Left cardiac atrium (tissue), 4 donors: ENCODE measurements at places on chromosomes 1 and 21. TPM values are rescaled to one million over a fixed set of nuclear protein-coding genes. Genes with fewer than 3 reads are reported as not detected.

The OR2L8 gene
- total RNA-seq = not detected

The PRSS38 gene
- total RNA-seq = not detected

The KRTAP19-3 gene
- total RNA-seq = not detected

The TGFB2 gene
- total RNA-seq = 4.0 TPM

The CADM3 gene
- 6.3 TPM for total RNA-seq

The ZBED6 gene
- 23.6 TPM for total RNA-seq

DNA sequence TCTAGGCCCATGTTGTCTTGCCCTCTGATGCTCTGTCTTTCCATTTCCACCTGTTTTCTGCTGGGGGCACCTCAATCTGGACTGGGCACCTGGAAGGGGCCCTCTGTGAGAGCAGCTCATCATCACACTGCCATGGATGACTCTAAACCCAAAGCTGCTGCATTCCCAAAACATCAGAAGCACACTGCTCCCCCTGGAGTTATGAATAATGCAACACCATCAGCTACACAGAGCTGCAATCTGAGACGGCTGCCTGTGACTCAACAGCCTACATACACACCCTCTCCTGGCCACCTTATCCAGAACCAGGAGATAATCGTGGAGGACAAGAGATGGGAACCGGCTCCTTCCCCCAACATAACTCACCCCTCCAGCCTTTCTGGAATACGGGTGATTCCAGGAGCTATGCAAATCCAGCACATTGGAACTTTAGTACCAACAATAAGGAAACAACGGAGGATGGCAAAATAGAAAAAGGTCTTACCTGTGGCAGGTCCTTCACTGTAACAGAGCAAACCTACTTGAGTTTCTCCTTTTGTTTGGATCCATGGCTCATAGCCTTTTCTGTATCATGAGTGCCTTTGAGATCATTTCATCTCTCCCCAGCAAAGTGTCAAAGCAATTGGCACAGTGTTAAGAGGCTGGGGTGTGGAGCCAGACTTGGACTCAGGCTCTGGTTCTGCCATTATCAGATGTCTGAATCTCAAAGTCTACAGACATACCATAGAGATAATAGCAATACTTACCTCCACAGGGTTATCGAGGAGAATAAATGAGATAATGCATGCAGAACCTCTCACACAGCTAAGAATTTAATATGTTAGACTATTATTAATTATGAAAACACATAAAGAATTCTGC is 29.3 kb downstream of the AK2 start:
- peak; percentile 61 for DNase-seq

DNA sequence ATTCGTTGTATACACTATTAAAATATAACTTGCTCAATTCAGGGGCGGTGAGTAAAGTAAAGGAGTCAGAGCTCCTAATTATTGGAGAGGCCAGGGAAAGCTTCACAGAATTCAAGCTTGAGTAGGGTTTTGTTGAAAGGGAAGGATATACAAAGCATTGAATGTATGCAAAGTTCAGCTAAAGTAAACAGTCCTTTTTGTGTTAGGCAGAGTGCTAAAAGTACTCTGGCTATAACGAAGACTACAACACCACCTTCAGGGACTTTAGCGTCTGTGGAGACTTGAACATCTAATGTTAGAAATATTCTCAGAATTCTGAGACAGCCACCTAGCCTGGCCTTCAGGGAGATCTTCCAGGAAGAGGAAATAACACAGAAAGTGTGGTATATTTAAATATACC is 1.1 kb downstream of the FALEC start:
- DNase-seq = no peak

DNA sequence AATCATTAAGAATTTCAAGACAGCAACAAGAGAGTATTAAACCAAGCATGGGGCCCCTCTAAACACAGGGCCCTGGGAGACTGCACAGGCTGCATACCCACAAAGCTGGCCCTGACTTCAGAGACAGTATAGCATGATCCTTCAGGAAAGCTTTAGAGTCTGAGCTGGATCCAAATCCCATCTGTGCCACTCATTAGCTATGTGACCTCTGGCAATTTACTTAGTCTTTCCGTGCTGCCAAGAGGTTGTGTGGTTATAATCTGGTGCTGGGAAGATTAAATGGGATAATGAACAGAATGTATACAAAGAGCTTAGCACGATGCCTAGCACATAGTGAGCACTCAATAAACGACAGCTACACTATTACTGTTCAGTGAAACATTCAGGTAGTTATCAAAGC is 4.0 kb downstream of the PHC2 start:
- DNase-seq = no peak

GRCh38 chr1:148161053-148161901 is 9.2 kb upstream of the NBPF11 start:
- DNase-seq = peak; percentile 16

DNA sequence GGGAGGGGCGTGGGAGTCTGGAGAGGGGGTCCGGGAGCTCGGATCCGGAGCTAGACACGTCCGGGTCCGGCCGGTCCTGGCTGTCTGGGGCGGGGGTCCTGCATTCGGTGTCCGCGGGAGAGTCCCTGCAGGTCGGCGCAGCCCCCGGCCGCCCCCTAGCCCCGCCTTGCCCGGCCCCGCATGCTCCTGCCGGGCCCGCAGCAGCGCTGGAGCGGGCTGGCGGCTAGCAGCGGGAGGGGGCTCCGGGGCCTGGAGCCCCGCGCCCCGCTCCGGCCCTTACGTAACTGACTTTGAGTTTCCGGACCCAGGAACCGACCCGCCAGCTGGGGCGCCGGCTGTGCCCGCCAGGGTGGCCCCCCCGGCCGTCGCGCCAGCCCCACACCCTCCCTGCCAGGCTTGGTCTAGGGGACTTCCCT is 26.9 kb upstream of the EPB41 start:
- DNase-seq = peak; percentile 29

DNA sequence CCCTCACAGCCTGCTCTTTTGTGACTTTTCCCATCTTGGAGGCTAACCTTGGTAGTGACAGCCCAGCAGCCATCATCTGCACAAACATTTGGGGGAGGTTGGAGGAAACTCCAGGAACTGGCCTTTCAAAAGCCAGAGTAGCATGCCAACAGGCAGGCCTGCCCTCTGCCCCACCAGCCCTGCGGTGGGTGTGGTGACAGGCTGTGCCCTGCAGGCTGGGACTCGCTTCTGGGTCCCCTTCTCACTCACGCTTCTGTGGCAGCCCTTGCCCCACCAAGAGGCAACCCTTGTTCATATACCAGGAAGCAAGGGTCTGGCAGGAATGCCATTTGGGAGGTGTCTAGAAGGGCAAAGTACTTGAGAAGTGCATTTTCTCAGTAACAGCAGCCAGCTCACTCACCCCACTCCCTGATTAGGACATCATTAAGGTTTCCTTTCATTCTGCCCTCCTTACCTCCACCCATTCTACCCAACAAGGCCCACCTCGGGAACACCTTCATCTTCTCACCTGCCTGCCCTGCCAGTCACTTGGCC is 20.8 kb upstream of the FAM3B start:
- no peak for DNase-seq

DNA sequence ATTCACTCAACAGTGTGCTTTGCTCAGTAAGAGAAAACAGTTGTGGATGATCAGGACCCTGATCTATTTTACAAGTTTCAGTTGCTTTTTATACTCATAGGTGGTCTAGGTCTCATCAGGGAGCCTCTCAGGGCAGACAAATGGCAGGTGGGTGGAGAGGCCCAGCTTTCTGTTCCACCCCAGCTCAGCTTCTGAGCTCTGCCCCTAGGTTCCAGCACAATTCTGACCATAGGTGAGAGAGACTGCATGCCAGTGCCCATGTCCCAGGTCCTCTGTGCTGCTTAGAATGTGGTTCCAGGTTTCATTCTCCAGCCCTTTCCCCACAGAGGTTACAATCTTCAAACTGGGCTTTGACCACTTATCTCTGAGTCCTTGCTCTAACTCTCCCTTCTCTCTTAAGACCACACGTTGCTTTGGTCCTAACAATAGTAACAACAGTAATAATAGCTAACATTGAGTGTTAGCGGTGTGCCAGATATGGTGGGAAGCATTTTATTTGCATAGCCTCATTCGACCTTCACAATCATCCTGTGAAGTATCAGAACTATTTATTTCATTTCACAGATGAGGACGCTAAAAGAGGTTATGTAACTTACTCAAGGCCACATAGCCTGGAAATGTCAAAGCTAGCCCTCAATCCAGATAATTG is 19.6 kb upstream of the DUSP10 start:
- no peak for DNase-seq

- DNase-seq = no peak
Observed at GRCh38 chr1:80678438-80678837, 1122.3 kb upstream of the ADGRL2 start.

DNA sequence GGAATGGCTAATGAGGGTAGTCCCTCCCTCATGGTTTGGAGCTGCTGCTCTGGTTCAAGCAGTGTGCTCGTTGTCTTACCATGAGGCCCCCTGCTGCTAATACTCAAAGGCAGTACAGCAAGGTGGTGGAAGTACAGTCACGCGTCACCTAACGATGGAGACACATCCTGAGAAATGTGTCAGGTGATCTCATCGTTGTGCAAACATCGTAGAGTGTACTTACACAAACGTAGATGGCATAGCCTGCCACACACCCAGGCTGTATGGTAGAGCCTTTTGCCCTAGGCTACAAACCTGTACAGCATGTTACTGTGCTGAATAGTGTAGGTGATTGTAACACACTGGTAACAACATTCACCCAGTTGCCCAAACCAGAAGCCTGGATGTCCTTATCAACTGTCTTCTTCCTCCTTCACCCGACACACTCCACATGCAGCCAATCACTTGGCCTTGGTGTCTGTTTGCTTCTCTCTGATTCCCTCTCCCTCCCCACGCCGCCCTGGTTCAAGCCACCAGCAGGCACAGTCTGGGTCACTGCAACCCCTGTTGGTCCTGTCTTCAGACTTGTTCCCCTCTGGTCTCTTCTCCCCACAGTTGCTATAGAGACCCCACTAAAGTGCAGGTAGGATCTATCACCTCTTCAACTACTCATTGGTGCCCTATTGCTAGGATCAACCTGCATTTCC is 6.0 kb upstream of the KCNA2 start:
- DNase-seq = no peak

GRCh38 chr1:96944432-96945092 is 223.0 kb downstream of the PTBP2 start:
- no peak for DNase-seq

DNA sequence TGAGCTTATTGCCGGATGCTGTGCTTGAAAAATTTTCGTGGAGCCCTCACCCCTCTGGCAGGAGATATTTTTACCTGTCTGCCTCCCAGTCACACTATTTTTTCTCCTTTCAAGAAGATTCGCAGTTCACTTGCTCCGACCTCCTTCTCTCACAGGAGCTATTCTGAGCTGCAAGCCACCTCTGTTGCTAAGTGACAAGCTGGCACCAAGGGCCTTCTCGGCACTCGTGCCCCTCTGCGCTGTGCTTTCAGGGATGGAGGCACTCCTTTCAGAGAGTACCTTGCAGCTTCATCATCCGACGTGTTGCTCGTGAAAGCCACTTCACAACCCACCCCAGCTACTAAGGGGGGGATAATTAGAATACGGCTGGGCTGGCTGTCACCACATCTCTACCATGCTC is 11.6 kb downstream of the SLC6A17 start:
- no peak for DNase-seq

- DNase-seq = no peak
Observed at GRCh38 chr1:229183588-229183987, 87.3 kb upstream of the RAB4A start.

DNA sequence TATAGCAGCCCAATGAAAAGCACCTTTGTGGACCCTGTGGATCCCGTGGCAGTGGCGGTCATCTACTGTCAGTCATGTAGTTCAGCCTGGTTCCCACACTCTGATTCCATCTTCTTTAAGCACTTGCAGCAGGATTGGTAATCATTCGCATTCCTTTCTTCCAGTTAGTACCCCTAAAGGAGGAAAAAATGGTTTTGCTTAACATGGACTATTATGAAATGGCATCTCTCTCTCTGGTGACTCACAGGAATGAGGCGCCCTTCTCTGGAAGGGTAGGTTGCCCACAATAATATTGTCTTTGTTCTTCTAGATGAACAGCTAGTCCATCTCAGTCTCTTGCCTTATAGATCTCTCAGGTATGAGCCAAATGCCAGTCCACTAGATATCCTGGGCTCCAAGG is 127.9 kb upstream of the MROH9 start:
- DNase-seq = no peak

DNA sequence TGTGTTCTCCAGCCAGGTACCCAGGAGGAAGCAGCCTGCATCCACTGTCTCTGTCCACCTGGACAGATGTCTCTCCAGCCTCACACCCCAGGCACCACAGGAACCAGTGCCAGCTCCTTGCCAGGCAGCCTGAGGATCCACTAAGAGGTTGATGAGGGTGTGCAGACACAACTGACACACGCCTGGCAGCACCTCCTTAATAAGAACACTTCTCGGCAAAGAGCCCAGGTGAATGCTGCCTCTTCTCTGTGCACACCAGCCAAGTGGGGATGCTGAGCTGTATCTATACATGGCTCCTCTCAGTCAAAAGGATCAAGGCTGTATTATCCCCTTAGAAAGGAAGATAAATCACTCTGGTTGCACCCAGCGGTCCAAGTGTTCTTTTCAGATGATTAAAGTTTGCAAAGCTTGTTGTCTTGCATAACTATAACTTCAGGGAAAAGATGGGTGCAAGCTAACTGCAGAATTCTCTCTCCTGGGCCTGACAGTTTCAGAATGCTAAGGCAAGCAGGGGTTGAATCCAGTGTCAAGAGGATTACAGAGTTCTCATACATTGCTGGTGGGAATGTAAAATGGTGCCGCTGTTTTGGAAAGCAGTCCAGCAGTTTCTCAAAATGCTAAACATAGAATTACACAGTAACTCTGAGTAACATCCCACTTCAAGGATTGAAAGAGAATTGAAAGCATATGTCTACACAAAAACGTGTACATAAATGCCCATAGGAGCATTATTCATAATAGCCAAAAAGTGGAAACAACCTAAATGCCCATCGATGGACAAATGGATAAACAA is 3.7 kb upstream of the CAPN8 start:
- no peak for DNase-seq
